ENCODE measurements at places on chromosomes 4 and X.

DNA sequence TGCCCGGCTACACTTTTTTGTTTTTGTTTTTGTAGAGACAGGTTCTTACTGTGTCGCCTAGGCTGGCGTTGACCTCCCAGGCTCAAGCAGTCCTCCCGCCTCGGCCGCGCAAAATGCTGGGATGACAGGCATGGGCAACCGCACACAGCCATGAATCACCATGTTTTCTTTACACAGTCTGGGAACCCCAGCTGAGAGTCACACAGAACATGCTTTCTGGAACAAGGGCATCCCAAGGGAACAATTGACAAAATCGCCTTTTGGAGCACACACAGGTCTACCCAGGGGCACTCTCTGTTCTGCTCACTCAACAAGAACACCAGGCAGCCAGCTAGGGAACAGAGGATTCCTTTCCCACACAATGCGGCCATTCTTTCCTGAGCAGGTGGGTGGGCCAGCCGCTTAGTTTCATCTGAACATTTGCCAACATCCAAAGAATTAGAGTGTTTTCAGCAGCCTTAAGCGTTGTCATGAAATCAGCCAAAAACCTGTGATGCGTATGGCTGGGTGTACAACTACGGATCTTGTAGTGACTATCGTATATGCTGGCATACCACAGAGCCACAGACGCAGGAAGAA is 15.7 kb downstream of the PRKX start:
- no peak for DNase-seq

DNA sequence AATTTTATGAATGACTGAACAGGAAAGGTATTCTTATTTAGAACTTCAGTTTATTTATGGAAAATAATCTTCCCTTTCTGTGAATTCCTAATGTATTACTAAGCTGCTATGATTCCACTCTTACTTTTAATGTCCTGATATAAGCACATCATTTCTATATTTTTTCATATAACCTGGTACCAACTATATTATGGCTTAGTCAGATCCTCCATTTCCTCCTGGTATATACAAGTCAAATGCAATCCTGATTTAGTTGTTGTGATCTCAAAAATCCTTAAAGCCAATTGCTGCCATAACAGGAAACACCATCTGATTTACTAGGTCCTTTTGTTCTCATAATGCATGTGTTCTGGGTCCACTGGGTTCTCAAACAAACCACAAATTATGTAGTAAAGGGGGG is 26.8 kb downstream of the TRMT2B start:
- no peak for DNase-seq

DNA sequence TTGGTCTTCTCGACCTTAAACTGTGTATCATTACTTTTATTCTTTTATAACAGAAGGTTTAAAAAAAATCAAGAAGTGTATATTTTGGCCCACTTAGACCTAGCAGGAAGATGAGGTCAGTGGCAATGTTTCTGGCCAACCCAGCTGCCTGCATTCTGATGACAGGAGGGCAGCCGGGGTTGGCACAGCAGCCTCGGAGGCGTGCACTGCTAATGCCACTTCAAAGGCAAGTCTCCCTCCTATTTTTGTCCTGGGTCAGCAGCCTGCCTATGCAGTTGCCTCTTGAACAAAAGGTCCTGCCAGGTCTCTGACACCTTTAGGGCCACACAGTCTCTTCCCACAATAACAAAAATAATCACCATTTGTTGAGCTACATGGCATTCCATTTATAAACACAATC is 89.4 kb upstream of the MYOZ2 start:
- no peak for DNase-seq

DNA sequence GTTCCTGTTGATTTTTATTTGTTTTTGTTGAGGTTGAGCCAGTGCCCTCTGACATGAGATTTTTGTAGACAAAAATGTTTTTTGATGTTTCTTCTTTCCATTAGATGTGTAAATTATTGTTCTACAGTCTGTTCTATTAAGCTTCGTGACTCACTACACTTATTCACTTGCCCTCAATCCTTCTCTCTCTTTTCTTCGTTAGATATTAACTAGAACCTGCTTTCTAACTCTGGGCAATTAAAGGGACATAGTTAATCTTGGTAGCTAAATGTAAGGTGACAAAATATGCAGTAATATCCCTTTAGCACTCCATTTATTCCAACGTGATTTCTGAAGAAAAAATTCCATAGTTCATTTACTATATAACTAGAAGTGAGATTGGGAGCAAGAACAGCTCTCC is 333.9 kb downstream of the PDHA2 start:
- DNase-seq = no peak

GRCh38 chrX:153869473-153870287 is 16.3 kb downstream of the L1CAM start:
- DNase-seq = no peak

Measured in stimulated activated CD8-positive, alpha-beta memory T cell treated with anti-CD3 and anti-CD28 coated beads, Interleukin-4, amount 100 ng/mL, for 24 hours (primary cell).